ENCODE measurements at places on chromosomes 1 and 21.
A peak's percentile ranks its signal among the peaks of the same experiment; 100 is the strongest.

GRCh38 chr1:82947278-82947677 lies 1051.7 kb downstream of the TTLL7 start:
- H3K27me3 ChIP-seq = no peaks in the 10 kb centered on the region
- DNase-seq = no peak
- no peak overlapping the region for H3K4me3 ChIP-seq
- H3K36me3 ChIP-seq = no peaks in the 10 kb centered on the region
- no peak overlapping the region for H3K27ac ChIP-seq

DNA sequence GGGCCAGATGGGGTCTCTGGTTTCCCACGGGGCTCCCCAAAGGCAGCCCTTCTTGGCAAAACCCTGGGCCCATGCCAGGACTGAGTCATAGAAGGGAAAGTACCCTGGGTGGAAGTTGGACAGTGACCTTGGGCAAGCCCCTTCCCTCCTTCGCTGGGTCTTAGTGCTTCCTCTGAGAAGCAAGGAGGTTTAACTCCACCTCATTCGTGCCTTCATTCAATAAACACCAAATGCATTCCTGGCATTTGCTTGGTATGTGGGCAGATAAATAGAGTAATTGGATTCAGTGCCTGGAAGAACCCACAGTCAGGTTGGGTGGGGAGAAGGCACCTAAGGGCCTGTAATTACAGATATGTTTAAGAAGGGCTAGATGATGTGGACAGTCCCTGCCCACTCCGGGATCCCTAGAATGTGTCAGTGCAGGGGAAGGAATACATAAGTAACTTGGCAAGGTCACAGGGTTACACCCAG lies 36.3 kb upstream of the CITED4 start:
- H3K27ac ChIP-seq = peak overlapping the region; percentile 83
- H3K4me3 ChIP-seq = no peak overlapping the region
- H3K27me3 ChIP-seq = no peaks in the 10 kb centered on the region
- H3K36me3 ChIP-seq = no peaks in the 10 kb centered on the region
- H3K4me1 ChIP-seq = peaks cover 37% of the 10 kb centered on the region

DNA sequence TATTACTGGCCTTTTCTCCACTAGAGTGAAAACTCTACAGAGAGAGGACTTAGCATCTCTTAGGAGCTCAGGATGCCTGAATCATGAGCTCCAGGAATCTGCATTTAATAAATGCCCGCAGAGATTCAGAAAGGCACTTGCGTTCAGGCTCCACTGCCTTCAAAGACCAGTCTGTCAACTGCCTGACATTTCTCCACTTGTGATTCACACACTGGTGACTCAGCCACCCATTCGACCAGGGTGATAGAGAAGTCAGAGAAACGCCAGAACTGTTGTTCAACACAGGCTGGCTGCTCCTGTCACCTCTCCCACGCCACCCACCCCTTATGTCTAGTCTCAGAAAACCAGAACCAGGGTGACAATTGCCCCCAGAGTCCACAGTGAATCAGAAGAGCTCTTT lies 26.9 kb upstream of the LBR start:
- peak overlapping the region; percentile 72 for H3K27ac ChIP-seq
- H3K4me3 ChIP-seq = no peak overlapping the region
- no peaks in the 10 kb centered on the region for H3K27me3 ChIP-seq
- DNase-seq = no peak
- peaks cover 15% of the 10 kb centered on the region for H3K4me1 ChIP-seq

- H3K4me3 ChIP-seq = no peak overlapping the region
- H3K4me1 ChIP-seq = no peaks in the 10 kb centered on the region
- H3K27me3 ChIP-seq = peaks cover 11% of the 10 kb centered on the region
- DNase-seq = no peak
- H3K27ac ChIP-seq = no peak overlapping the region
These were observed 46.7 kb upstream of the WNT4 start for GRCh38 chr1:22189619-22190018.

GRCh38 chr1:213929398-213929797 lies 58.4 kb upstream of the PROX1 start:
- H3K4me1 ChIP-seq = no peaks in the 10 kb centered on the region
- H3K27ac ChIP-seq = no peak overlapping the region
- H3K27me3 ChIP-seq = peaks cover 6% of the 10 kb centered on the region
- H3K36me3 ChIP-seq = no peaks in the 10 kb centered on the region
- no peak for DNase-seq

DNA sequence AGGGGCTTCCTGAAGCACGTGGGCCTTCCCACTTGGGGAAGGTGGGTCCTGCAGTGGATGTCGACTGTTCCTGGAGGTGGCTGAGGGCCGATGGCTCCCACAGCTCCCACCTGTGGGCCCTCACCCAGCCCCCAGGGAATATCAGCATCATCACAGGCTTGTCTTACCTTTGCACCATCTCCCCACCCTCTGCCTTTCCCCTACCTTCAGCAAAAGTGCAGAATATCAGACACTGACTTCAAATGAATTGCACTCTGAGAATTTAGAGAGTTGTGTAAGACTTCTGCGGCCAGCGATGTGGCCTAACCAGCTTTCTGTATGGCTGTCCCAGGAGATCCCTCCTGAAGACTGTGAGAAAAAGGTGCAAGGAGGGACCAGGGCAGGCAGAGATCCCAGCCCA lies 105.4 kb downstream of the PRDM2 start:
- H3K4me1 ChIP-seq = peaks cover 23% of the 10 kb centered on the region
- no peaks in the 10 kb centered on the region for H3K27me3 ChIP-seq
- DNase-seq = no peak
- no peak overlapping the region for H3K27ac ChIP-seq
- no peaks in the 10 kb centered on the region for H3K36me3 ChIP-seq

DNA sequence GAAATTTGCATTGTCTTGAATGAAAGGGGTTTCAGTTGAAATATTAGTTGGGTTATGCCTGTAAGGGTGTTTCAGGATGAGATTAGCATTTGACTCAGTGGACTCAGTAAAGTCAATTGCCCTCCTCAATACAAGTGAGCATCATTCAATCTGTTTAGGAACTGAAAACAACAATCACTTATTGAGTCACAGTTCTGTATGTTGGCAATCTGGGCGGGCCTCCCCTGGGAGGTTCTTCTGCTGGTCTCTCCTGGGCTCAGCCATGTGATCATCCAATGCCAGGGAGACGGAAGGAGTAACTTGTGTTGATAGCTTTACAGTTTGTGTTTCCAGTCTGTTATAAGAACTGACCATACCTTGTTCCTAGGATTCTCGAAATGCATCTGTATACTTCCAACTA lies 262.9 kb upstream of the RUNX1 start:
- H3K27me3 ChIP-seq = no peaks in the 10 kb centered on the region
- no peaks in the 10 kb centered on the region for H3K36me3 ChIP-seq
- H3K4me1 ChIP-seq = no peaks in the 10 kb centered on the region
- H3K4me3 ChIP-seq = no peak overlapping the region
- H3K27ac ChIP-seq = no peak overlapping the region
- DNase-seq = no peak

DNA sequence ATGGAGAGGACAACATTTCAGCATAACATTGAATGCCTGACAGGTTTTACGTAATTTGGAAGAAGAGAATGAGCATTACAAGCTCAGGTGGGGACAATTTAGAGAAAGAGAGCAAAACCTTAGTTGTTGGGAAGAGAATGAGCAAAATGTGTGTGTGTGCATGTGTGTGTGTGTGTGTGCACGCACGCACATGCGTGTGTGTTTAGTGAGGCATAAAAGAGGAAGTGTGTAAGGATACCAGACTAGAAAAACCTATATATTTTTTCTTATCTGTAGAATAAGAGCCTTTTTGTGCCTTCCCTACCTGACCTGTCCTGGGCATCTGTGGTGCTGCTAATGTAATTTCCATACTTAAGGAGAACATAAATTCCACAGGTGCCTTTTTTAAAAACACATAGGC lies 99.0 kb upstream of the PLXNA2 start:
- H3K27me3 ChIP-seq = peaks cover 2% of the 10 kb centered on the region
- H3K4me1 ChIP-seq = no peaks in the 10 kb centered on the region
- no peaks in the 10 kb centered on the region for H3K36me3 ChIP-seq
- DNase-seq = no peak

DNA sequence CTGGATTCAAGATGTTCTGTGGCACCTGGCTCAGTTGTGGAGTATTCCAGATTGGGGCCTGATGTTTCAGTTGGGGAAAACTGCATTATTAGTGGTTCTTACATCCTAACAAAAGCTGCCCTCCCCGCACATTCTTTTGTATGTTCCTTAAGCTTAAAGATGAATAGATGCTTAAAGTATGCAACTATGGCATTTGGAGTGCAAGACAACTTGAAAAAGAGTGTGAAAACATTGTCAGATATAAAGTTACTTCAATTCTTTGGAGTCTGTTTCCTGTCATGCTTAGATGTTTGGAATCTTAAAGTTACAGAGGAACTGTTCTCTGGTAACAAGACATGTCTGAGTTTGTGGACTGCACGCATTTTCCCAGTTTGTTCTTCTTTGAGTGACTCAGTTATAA lies 7.2 kb downstream of the FPGT start:
- peaks cover 33% of the 10 kb centered on the region for H3K36me3 ChIP-seq
- H3K27me3 ChIP-seq = no peaks in the 10 kb centered on the region
- H3K27ac ChIP-seq = no peak overlapping the region
- no peaks in the 10 kb centered on the region for H3K4me1 ChIP-seq

DNA sequence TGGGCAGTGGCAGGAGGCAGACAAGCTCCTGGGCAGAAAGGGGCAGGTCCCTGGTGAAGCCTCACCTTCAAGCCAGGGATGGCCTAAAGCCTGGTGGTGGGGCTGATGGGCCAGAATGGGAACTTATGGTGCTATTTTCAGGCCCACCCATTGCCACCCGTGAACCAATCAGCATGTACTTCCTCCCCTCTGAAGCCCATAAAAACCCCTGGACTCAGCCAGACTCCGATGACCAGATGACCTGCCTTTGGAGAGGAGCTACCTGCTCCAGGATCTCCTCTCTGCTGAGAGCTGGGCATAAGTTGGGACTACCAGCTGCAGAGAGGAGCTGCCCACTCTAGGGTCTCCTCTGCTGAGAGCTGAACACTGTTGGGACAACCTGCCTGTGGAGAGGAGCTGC lies 7.8 kb upstream of the BCL10 start:
- peaks cover 24% of the 10 kb centered on the region for H3K4me1 ChIP-seq
- DNase-seq = no peak
- H3K27me3 ChIP-seq = no peaks in the 10 kb centered on the region
- H3K27ac ChIP-seq = no peak overlapping the region
- H3K4me3 ChIP-seq = no peak overlapping the region
- H3K36me3 ChIP-seq = no peaks in the 10 kb centered on the region

- no peaks in the 10 kb centered on the region for H3K36me3 ChIP-seq
- peaks cover 19% of the 10 kb centered on the region for H3K4me1 ChIP-seq
- DNase-seq = no peak
- no peaks in the 10 kb centered on the region for H3K27me3 ChIP-seq
- H3K4me3 ChIP-seq = no peak overlapping the region
- H3K27ac ChIP-seq = no peak overlapping the region
These were observed 50.5 kb downstream of the C1orf21 start for GRCh38 chr1:184437291-184437690.

DNA sequence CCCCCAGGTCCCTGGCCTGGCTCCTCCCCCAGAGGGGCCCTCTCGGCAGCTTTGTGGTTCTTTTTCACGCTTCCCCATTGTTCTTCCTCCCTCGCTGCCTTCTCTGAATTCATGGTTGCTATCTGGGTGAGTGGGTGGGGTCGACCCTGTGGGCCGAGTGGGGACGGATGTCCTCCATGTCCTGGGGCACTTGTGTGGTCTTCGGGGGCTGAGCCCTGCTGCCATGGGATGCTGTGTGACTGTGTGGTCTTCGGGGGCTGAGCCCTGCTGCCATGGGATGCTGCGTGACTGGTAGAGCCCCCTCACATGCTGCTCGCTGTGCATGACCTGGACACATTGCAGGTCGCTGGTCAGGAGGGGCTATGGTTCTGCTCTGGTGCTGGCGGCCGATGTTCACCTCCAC lies 21.6 kb upstream of the DIP2A start:
- no peaks in the 10 kb centered on the region for H3K4me1 ChIP-seq
- DNase-seq = no peak
- peaks cover 92% of the 10 kb centered on the region for H3K36me3 ChIP-seq
- H3K27me3 ChIP-seq = no peaks in the 10 kb centered on the region
- no peak overlapping the region for H3K4me3 ChIP-seq

DNA sequence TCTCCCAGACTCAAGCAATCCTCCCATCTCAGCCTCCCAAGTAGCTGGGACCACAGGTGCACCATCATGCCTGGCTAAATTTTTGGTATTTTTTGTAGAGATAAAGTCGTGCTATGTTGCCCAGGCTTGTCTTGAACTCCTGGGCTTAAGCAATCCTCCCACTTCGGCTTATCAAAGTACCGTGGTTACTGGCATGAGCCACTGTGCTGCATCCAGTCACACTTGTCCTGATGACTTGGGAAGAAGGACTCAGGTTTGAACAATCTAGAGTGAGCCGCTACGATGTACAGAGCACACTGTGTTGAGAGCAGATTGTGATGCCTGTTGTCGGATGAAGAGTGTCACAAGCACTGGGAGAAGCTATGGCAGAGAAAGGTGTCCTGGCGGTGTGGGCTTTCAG lies 27.2 kb downstream of the RNF187 start:
- H3K27ac ChIP-seq = no peak overlapping the region
- no peaks in the 10 kb centered on the region for H3K4me1 ChIP-seq
- H3K4me3 ChIP-seq = no peak overlapping the region
- DNase-seq = no peak
- peaks cover 12% of the 10 kb centered on the region for H3K27me3 ChIP-seq

GRCh38 chr1:1032424-1032823 lies 12.5 kb downstream of the AGRN start:
- peaks cover 38% of the 10 kb centered on the region for H3K4me1 ChIP-seq
- no peaks in the 10 kb centered on the region for H3K36me3 ChIP-seq
- H3K4me3 ChIP-seq = peak overlapping the region; percentile 48
- DNase-seq = no peak

- H3K36me3 ChIP-seq = no peaks in the 10 kb centered on the region
- H3K4me3 ChIP-seq = no peak overlapping the region
- no peaks in the 10 kb centered on the region for H3K27me3 ChIP-seq
- no peak for DNase-seq
- no peak overlapping the region for H3K27ac ChIP-seq
These were observed 86.2 kb downstream of the ATG4C start for GRCh38 chr1:62870148-62870547.

GRCh38 chr1:206573762-206574161 lies 38.5 kb downstream of the EIF2D start:
- H3K36me3 ChIP-seq = no peaks in the 10 kb centered on the region
- H3K4me1 ChIP-seq = peaks cover 7% of the 10 kb centered on the region
- H3K27me3 ChIP-seq = no peaks in the 10 kb centered on the region
- H3K4me3 ChIP-seq = no peak overlapping the region
- DNase-seq = no peak
- no peak overlapping the region for H3K27ac ChIP-seq

DNA sequence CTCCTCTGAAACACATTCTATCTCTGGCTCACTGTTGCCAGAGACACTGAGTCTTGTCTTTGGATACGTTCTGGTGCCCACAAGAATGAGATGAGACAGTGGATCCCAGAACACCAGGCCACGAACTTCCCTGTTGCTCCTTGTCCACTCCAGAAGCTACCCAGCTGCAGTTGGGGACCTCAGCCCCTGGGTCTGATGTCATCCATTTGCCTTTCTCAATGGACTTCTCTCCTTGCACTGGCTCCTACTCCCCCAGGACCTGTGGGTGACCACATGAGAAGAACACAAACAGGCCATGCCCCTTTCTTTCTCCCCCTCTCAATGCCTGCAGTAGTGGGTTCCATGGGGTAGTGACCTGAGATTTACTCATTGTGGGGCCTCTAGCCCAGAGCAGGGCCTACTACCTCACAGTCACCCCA lies 5.9 kb downstream of the NBPF1 start:
- peaks cover 10% of the 10 kb centered on the region for H3K4me1 ChIP-seq
- peaks cover 35% of the 10 kb centered on the region for H3K36me3 ChIP-seq
- H3K27me3 ChIP-seq = no peaks in the 10 kb centered on the region
- DNase-seq = no peak
- no peak overlapping the region for H3K27ac ChIP-seq

- DNase-seq = no peak
- no peak overlapping the region for H3K27ac ChIP-seq
- no peaks in the 10 kb centered on the region for H3K27me3 ChIP-seq
- H3K4me1 ChIP-seq = no peaks in the 10 kb centered on the region
These were observed 183.6 kb downstream of the GIPC2 start for GRCh38 chr1:78229344-78229743.

Data from suprapubic skin (tissue), 4 donors.